ENCODE measurements at places on chromosomes 2 and 18.

GRCh38 chr2:169716938-169717690 is 16.5 kb upstream of the KLHL23 start:
- no peak for DNase-seq

GRCh38 chr2:129299338-129299737 is 680.1 kb upstream of the RAB6C start:
- no peak for DNase-seq

- no peak for DNase-seq
Measured at GRCh38 chr18:9993521-9994025, 79.8 kb downstream of the VAPA start.

DNA sequence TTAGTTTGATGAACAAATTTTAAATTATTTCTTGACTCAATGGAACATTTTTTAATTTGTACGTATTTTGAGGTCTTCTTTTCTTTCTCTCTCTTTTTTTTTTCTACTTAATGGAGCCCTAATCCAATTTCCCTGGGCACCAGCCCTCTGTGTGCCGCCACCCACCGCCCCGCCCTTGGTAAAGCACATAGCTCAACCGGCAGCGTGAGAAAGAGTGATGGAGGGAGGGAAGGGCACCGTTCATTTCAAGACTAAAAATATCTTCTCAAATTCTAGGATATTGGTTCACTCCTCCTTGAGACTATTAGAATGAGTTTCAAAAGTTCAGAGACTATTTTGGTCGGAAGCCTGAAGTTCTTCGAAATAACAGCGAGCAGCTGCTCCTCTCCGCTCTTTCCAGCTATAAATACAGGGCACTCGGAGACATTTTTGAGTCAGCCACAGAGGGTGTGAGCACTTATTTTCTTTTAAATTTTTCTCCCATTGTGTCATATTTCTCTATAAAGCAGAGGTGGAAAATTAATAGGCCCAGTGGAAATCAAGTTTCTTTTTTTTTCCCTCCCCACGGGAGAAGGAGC is 731.7 kb upstream of the ID2 start:
- DNase-seq = no peak

GRCh38 chr2:105814291-105814940 is 69.7 kb downstream of the NCK2 start:
- DNase-seq = no peak

DNA sequence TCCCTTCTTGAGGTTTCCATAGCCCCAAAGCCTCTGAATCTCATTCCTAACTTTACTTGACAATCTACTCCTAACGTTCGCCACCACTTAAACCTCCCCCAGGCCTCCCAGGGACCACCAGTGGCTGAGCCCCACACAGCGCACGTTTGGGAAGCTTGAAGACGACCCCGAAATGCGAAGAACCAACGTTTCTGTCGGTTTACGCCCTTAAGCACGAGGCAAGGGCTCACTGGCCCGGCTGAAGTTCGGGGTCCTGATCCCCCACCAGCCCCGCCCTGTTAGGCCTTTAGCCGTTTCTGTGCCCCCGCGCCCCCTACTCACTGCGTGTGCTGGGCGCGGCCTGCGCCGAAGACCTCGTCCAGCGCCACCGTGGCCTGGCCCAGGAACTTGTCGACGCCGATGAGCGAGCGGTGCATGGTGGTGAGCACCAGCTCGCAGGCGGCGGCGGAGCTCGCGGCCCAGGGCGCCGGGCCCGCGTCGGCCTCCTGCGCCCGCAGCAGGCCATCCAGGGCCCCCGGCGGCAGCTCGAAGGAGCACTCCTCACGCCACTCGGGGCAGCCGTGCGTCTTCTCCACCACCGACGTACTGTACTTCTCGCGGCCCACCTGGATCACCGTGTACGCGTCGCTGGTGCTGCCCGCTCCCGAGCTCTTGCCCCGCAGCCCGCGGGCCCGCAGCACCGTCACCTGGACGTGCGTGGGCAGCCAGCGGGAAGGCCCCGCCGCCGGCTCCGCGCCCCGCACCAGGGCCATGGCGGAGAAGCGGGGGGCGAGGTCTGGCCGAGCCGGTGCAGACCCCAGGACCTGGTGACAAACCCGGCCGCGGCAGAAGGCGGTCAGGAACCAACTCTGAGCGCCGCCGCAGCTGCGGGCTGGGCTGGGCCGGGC is 479 bp downstream of the RAB11FIP5 start:
- DNase-seq = no peak
